ENCODE measurements at places on chromosomes 7 and 10. TPM values are rescaled to one million over a fixed set of nuclear protein-coding genes. Genes with fewer than 3 reads are reported as not detected.

Gene LEP
- total RNA-seq: 0.11 TPM

Gene PTF1A
- total RNA-seq: not detected

Gene OPN1SW
- total RNA-seq: not detected

Gene ELAPOR2
- 2.3 TPM for total RNA-seq

GRCh38 chr7:77954773-77955555 lies 156.4 kb downstream of the PHTF2 start:
- no peak for DNase-seq
- H3K27me3 ChIP-seq: no peaks in the 10 kb centered on the region
- no peaks in the 10 kb centered on the region for H3K36me3 ChIP-seq
- no peaks in the 10 kb centered on the region for H3K4me1 ChIP-seq
- H3K27ac ChIP-seq: no peak overlapping the region
- no peak overlapping the region for H3K4me3 ChIP-seq

DNA sequence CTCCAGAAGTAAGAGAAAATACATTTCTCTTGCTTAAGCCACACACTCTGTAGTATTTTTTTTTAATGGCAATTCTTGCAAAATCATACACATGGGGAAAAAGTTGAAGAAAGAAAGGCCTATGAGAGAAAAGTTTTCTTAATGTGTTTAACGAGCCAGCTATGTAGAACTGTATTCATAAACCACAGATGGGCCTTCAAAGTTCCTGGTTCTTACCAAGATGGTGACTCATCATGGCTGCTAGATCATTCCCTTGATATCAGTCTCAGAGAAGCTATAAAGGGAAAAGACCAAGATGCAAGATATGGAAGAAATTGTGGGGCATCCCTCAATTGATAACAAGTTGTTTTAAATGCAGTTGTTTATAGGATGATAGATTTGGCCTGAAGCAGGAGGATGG lies 992.7 kb upstream of the MBL2 start:
- H3K4me3 ChIP-seq: no peak overlapping the region
- no peak overlapping the region for H3K27ac ChIP-seq
- no peaks in the 10 kb centered on the region for H3K36me3 ChIP-seq
- no peaks in the 10 kb centered on the region for H3K4me1 ChIP-seq
- no peaks in the 10 kb centered on the region for H3K27me3 ChIP-seq

GRCh38 chr10:72353965-72354355 lies 759 bp downstream of the DNAJB12 start:
- DNase-seq: peak; percentile 35
- H3K4me1 ChIP-seq: peaks cover 20% of the 10 kb centered on the region
- H3K4me3 ChIP-seq: peak overlapping the region; percentile 95
- H3K27ac ChIP-seq: peak overlapping the region; percentile 100
- no peaks in the 10 kb centered on the region for H3K27me3 ChIP-seq
- H3K36me3 ChIP-seq: no peaks in the 10 kb centered on the region

DNA sequence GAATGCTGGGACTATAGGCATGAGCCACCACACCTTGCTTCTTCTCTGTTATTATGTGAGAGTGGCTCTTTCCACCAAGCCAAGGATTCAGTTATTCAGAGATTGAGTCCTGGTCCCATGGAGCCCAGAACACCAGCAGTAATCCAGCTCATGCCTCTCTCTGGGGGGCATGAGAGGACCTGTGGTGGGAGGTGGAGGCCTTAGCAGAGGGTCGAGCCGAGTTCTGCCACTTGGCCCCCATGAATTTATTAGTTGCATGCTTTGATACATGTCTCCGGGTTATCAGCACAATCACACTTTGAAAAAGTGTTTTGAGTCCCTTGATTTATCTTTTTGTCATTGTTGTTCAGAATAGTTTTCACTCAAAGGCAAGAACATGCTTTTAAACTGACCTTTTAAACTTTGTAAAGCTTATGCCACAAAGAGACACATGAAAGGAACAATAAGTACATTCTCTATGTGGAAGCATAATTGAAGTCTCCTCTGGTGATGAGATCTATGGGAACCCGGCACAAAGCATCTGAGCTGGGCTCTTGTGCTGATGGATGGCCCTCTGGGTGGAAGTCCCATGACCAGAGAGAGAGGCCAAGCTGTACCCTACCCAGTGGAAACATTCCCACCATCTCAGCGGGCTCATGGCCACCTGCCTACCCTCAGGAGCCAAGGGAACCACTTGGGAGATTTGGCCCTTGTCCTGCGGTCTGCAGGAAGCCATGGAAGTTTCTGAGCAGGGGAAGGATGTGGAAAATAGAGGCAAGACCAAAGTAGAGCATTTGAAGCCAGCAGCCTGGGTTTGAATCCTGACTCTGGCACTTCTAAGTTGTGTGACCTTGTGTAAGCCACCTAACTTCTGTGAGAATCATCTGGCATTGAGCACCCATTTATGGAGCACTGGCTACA lies 53.9 kb downstream of the MINDY4 start:
- peaks cover 6% of the 10 kb centered on the region for H3K4me1 ChIP-seq
- no peak for DNase-seq
- H3K27me3 ChIP-seq: no peaks in the 10 kb centered on the region
- no peaks in the 10 kb centered on the region for H3K36me3 ChIP-seq

- no peaks in the 10 kb centered on the region for H3K4me1 ChIP-seq
- no peak overlapping the region for H3K4me3 ChIP-seq
Measured at GRCh38 chr7:36490419-36490830, 100.8 kb downstream of the ANLN start.

DNA sequence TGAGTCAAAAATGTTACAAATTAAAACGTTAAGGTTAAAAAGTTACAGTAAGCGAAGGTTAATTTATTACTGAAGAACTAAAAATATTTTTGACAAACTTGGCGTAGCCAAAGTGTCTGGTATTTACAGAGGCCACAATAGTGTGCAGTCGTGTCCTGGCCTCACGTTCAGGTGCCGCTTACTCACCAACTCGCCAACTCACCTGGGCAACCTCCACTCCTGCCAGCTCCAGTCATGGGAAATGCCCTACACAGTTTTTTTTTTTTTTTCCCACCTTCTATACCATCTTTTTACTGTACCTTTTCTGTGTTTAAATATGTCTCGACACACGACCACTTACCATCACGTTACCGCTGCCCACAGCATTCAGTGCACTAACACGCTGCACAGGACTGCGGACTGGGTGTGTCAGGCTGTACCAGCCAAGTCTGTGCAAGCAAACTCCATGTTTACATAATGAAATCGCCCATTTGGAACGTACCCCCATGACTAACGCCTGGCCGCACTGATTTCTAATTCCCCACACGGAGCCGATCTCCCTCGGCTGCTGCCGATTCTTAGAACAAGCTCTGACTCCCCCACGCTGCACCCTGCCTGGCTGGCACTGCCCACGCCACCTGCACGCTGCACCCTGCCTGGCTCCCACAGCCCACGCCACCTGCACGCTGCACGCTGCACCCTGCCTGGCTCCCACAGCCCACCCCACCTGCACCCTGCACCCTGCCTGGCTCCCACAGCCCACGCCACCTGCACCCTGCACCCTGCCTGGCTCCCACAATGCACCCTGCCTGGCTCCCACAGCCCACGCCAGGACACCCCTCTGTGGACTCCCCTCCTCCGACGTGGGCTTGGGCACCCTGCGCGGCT lies 203.1 kb downstream of the ZMYND11 start:
- no peaks in the 10 kb centered on the region for H3K27me3 ChIP-seq
- H3K27ac ChIP-seq: no peak overlapping the region
- peaks cover 30% of the 10 kb centered on the region for H3K36me3 ChIP-seq
- no peak for DNase-seq
- no peak overlapping the region for H3K4me3 ChIP-seq
- H3K4me1 ChIP-seq: no peaks in the 10 kb centered on the region

- no peak overlapping the region for H3K27ac ChIP-seq
- no peak for DNase-seq
Measured at GRCh38 chr7:137656850-137657232, 189.9 kb downstream of the DGKI start.

GRCh38 chr7:66105263-66105748 lies 9.3 kb upstream of the CRCP start:
- no peaks in the 10 kb centered on the region for H3K4me1 ChIP-seq
- H3K36me3 ChIP-seq: no peaks in the 10 kb centered on the region
- no peak overlapping the region for H3K4me3 ChIP-seq
- no peak for DNase-seq
- no peak overlapping the region for H3K27ac ChIP-seq
